ENCODE measurements at places on chromosomes 1 and 21.

- no peak for DNase-seq
These were observed 30.3 kb downstream of the SMIM12 start for GRCh38 chr1:34829250-34829649.

DNA sequence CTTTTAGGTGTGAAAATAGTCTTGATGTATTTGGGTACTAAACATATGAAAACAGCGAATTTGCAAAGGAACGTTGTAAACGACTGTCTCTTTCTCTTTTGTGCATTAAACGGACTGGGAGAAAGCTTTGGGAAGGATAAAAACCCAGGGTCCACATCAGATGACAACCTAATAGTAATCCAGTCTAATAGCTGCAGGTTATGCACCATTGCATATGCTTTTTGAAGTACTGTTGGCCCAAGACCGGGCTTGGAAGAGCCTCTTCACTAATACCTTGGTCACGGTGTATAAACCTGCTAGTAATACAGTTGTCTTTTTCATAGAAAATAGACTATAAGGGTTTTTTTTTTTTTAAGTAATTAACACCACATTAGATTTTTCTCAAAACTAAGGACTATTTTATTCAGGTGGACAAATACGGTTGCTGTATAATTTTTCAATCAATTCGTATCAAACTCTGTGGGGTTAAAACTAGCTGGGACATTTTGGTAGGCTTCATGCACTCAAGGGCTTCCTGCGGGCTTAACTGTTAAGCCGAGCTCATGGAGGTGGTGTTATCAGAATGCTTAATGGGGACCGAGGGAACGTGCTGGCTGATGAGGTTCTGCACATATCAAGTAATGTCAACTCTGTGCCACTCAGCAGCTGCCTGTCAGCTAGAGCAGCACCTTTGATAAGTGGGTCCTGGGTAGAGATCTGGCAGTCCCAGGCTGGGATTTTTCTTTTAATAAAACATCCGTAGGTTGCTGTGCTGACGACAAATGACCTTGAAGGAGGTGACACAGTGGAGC is 2.1 kb downstream of the RYR2 start:
- DNase-seq = no peak

- no peak for DNase-seq
These were observed 66.3 kb upstream of the SLC45A1 start for GRCh38 chr1:8251635-8252034.

DNA sequence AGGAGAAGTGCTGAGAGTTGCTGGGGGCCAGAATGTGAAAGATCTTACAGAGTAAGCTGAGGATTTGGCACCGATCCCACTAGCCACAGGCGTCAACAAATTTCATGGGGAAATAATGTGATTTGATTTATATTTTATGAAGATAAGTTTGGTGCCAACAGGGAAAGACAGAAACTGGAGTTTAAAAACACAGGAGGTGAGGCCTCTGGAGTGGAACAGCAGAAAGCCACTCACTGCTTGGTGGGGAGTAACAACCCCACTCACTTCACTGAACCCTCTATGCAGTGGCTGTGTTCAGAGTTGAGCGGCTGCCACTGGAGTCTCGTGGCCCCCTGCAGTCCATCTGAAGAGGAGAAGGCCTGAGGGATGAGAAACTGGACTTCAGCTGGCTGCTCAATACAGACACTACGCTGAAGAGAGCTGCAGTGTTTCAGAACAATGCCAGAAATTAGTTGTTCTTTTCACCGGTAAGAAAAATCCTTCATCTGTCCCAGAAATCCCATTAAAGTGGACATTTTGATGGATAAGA is 48.0 kb upstream of the RXRG start:
- no peak for DNase-seq

GRCh38 chr21:42541174-42541573 is 27.5 kb downstream of the SLC37A1 start:
- DNase-seq = no peak

DNA sequence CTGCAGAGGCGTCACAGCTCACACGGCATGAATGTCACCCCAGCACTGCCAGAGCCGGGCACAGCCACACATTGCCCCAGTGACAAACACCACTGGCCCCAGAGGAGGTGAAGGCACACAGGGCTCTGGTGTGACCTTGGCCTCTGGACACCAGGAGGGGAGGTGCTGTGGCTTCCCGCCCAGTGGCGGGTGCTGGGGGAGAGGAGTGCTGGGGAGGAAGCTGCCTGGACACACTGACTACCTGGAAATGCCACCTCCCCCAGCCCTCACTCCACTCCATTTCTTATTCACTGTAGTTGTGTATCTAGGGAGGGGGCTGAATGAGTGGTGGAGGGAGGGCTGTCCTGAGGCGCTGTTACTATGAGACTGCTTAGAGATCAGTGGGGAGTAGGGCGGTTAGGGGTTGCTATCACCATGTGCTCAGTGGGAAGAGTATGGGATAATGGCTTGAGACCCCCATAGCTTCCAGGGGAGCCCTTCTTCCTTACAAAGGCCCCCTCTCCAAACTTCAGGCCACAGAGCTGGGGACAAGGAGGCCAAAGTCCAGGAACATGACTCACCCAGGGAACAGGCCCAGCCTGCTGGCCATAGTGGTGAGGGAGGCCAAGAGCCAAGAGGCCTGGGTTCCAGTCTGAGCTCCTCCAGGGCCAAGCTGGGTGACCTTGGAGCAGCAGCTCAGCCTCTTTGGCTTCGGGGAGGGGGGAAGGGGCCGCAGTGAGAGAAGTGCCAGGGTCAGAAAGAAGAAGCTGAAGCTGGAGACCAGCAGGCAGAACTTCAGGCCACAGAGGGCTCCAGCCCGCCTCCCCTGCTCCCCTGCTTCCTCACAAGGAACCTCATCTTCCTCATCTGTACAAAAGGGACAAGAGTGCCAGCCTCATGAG is 40.1 kb downstream of the AHDC1 start:
- no peak for DNase-seq

DNA sequence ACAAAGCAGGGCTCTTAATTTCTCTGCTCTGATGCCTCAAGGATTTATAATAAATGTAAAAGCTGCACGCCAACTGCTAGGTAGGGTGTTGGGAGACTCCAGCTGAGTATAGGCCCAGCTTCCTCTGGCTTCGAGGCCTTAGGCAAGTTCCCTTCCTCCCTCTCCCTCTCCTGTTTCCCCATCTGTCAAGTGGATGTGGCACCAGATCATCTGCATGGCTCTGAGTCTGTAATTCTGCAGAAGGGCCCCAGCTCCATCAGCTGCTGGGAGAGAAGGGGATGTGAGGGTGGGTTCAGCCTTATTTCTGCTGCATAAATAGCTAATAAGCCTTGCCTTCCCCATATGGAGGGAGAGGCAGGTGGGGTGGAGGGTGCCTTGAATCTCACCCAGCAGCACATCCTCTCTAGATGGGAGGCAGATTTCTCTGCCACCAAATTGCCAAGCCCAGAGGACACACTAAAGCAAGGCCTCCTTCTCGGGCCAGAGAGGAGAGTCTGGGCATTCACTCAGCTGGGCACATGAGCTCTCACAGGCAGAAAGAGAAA is 3.8 kb downstream of the TRIM62 start:
- DNase-seq = no peak

DNA sequence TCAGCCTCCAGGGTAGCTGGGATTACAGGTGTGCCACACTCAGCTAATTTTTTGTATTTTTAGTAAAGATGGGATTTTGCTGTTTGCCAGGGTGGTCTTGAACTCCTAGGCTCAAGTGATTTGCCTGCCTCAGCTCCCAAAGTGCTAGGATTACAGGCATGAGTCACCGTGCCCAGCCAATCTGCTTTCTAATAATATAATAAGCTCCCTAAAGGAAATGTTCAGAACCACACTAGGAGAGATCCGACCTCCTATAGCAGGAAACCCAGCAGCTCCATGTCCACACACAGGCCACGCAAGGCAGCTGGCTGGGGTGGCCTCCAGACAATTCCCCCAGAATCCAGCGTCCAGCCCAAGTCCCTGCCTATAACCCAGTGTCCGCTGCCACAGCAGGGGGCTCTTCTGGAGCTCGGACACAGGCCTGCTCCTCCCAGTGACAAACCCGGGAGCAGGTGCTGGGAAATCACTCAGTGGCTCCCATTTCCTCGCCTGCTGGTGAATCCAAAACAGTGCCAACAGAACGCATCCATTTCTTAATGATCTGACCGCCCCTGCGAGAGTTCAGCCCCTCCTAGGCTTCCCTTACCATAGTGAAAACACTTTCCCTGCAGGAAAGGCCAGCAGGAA is 7.5 kb downstream of the RIPK4 start:
- DNase-seq = no peak

- no peak for DNase-seq
These were observed 120.8 kb upstream of the TNR start for GRCh38 chr1:175864183-175864582.

DNA sequence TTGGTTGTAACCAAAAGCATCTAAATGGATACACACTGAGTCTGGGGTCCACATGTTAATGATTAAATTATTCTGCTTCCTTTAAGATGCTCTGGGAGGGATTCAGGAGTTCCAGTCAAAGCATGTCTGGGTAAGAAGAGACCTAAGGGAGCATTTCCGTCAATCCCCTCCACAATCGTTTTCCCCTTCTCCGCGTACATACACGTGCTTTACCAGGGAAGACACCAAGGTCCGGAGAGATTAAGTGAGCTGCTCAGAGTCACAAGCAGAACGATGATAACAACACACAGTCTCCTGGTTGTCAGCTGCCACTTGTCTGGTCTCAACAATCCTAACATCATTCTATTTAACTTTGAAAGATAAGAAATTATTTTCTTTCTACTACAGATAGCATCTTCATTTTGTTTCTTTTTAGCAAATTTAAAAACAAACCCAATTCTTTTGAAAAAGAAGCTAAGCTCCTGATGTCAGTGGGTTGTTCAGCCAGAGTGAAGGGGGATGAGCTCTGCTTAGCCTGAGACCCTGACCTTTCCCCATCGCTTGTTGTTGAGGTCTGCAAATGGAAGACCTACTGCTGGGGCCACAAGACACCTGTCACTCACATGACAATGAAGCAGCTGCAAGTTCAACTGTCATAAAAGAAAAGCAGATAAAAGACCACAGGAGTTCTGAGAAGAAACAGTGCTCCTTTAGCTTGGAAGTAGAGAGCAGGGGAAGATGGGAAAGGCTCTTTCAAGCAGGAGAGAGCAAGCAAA is 4.5 kb downstream of the PAFAH2 start:
- no peak for DNase-seq

GRCh38 chr1:38111589-38111988 is 65.0 kb upstream of the POU3F1 start:
- no peak for DNase-seq

GRCh38 chr1:181021811-181022434 is 747 bp downstream of the STX6 start:
- no peak for DNase-seq

GRCh38 chr1:150126811-150127210 is 22.9 kb upstream of the PLEKHO1 start:
- no peak for DNase-seq

DNA sequence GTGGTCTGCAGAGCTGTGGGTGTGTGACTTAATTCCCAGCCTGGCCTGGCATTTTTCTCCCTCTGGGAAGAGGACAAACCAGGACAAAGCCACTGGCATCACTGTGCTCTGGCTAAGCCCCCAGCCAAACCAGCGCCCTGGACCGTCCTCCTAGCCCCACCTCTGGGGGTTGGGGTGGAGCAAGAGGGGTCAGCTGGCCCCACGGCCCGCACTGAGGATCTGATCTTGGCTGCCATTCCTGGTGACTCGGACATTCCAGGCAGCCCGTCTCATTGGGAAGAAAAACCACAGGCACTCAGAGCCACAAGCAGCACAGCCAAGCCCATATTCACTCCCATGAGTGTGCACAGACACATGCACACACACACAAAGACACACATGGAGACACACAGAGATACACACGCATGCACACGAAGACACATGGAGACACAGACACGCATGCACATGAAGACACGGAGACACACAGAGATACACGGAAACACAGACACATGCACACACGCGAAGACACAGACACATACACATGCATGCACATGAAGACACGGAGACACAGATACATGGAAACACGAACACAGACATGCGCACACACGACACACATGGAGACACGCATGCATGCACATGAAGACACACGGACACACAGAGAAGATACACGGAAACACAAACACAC is 2.3 kb upstream of the MXRA8 start:
- DNase-seq = no peak

DNA sequence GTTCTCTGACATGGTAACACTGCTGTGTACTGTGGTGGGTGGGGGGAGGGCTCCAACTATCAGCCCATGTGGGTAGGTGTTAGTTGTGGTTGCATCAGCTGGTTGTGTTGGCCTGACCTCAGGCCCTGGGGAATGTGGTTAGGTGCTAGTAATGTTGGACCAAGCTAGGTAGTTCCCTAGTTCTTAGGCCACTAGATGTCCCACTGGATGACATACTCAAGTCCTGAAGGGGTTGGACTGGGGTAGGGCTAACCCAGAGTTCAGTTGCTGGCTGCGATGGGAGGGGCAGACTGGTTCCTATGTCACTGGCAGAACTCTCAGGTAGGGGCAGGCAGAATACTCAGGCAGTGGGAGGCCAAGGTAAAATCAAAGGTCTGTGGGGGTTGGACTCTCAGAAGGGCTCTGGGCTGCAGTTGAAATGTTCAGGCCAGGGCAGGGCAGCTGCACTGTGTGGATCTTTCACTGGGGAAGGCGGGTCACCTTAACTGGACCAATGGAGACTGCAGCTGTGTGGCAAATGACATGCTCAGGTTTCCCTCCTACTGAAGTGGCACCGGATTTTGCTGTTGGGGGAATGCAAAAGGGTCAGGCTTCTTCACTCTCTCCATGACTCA is 870.7 kb downstream of the LRRIQ3 start:
- DNase-seq = no peak

GRCh38 chr21:35711661-35712060 is 348.7 kb downstream of the SETD4 start:
- DNase-seq = no peak

GRCh38 chr1:79773385-79773784 is 766.9 kb upstream of the ADGRL4 start:
- no peak for DNase-seq

- DNase-seq = no peak
These were observed 14.3 kb downstream of the SLFNL1 start for GRCh38 chr1:41006942-41007865.

DNA sequence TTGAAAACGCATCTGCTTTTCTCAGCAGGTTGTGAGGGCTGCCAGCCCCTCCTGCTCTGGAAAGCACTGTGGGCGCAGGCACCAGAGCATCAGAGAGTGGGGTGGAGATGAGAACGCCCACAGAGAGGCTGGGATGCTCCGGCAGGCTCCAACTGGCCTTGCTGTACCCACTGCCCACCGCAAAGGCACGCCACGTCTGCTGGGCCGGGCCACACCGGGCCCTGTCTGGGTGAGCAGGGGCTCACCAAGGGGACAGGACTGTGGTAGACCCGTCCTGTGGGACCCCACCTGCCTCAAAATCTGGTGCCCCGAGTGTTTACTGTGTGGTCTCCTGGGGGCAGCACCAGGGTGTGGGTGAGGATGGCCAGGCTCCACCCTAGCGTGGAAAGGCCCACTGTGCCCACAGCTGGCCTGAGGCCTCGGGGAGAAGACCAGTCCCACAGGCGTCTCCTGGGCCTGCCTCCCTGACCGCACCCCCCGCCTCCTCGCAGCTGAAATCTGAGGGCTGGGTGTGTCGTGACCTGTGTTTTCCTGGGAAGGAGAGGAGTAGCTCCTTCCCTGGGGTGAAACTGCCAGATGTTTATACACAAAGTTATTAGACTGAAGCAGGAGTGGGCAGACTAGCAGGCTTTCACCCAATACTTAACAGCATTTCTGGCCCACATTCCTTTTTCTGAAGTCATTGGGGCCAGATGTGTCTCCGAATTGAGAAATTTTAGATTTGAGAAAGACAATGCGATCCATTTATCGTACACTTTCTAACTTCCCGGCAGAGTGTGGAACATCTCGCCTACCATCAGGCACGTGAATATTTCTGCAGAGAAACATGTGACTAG is 53.8 kb downstream of the STUM start:
- no peak for DNase-seq

- no peak for DNase-seq
These were observed 1.1 kb upstream of the OBSCN start for GRCh38 chr1:228206582-228207351.
